ENCODE measurements at places on chromosomes 12 and 14.

DNA sequence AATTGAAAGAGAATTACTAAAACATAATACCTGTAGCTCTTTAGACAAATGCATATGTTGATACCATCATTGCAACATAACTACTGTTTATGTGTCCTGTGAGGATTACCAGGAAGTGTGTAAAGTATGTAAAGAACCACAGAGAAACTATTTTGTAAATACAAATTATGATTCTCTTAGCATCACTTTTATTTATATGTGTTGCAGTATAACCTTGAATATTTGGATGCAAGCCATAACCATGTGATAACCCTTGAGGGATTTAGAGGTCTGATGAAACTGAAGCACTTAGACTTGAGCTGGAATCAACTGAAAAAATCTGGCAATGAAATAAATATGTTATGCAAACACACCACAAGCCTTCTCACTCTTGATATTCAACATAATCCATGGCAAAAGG lies 77.5 kb downstream of the LRRC9 start:
- no peak for DNase-seq

DNA sequence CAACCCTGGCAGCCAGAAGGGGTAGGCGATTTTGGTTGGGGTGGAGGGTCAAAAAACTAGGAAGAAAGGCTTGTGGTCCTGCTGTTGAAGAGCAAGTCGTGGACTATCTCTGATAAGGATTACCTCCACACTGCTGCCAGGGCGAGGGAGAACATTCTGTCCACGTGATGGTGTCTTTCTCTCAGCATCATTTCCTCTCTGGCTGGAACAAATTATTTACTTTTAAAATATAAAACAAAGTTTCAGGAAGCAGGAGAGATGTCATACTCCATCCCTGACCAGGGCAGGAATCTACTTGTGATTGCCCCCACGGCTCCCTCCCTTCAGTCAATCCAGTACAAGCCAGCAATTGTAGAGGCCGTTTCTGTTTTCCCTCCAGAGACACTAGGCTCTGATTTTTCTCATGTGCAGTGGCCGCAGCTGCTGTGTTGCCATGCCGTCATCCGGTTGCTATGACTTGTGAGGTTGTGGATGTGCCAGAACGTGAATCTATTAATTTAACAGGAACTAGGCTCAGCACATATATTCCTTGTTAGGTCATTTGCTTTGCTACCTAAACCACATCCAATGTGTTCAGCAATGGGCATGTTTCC lies 61.5 kb upstream of the PTGR2 start:
- no peak for DNase-seq

GRCh38 chr12:123032736-123033391 lies 52.4 kb downstream of the ARL6IP4 start:
- no peak for DNase-seq

GRCh38 chr14:31449971-31450610 lies 7.2 kb downstream of the DTD2 start:
- DNase-seq: no peak

GRCh38 chr14:104895207-104895785 lies 29.4 kb upstream of the PLD4 start:
- DNase-seq: no peak

DNA sequence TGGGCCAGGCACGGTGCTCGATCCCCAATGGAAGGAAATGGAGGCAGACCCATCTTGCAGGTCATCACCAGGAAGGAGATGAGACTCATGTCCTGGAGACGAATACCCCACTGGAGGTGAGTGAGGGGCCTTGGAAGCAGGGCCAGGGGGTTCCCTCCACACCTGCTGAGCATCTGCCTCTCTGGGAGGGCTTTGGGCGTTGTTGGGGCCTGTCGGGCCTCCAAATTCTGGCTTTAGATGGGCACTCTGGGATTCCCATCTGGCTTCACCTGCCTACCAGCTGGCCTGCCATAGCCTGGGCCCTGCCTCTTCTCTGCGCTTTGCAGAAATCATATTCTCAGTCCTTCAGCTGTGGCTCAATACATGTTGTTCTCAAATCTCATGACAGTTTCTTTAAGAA lies 13.9 kb downstream of the RTL1 start:
- no peak for DNase-seq
